CD4-positive, alpha-beta T cell treated with Interleukin-12 subunit alpha and Interleukin-12 subunit beta, for 1 hour (primary cell): ENCODE measurements at places on chromosomes 12 and 14.
A peak's percentile ranks its signal among the peaks of the same experiment; 100 is the strongest.

DNA sequence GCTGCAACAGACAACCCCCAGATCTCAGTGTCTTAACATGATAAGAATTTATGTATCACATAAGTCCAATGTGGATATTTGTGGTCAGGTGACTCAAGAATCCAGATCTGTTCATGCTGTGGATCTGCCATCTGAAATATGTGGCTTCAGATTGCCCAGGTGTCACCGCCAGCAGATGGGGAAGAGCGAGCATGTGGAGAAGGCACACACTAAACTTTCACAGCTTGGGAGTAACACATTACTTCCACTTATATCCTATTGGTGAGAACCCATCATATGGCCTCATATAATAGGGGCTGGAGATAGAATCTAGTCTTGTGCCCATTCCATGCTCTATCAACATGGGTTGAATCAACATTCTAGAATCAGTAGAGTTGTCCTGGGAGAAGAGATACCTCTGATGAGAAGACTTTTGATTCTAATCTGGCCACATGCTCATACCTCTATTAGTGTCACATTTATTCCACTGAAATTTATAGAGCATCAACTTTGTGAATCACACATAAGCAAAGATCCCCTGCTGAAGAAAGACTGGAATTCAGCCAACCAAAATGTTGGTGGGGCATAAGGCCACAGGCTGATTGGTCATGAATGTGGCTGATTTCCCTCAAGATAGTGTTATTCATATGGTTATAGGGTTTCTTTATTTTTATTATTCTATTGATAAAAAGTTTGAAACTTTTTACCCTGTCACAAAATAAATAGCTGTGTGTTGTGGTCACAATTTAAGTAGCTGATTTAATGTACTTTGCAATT lies 6.0 kb upstream of the CALCOCO1 start:
- DNase-seq: no peak

GRCh38 chr12:93808169-93808899 lies 131.2 kb downstream of the CRADD start:
- no peak for DNase-seq

GRCh38 chr12:78888568-78888967 lies 24.0 kb downstream of the SYT1 start:
- DNase-seq: no peak

GRCh38 chr12:31705621-31706020 lies 23.2 kb downstream of the AMN1 start:
- no peak for DNase-seq

GRCh38 chr14:22471545-22472121 lies 117.4 kb downstream of the DAD1 start:
- no peak for DNase-seq

DNA sequence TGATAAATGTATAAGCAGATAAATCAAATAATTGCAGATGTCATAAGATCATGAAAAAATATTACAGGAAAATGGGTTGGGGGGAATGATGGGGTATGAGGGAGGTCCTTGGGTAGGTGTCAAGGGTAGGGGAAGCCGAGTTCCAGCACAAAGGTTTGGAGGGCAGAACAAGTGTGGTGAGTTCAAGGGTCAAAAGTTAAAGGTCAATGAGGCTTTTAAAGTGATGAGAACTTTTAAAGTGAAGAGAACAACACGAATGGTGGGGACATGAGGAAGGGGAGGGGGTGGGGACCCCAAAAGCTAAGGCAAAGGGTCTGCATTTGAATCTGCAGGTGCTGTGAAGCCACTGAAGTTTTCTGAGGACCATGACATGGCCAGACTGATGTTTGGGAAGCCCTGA lies 200.6 kb upstream of the NOS1 start:
- DNase-seq: no peak

GRCh38 chr12:102080842-102081241 lies 19.1 kb upstream of the WASHC3 start:
- no peak for DNase-seq

- no peak for DNase-seq
Measured at GRCh38 chr12:76698966-76699365, 64.9 kb upstream of the ZDHHC17 start.

DNA sequence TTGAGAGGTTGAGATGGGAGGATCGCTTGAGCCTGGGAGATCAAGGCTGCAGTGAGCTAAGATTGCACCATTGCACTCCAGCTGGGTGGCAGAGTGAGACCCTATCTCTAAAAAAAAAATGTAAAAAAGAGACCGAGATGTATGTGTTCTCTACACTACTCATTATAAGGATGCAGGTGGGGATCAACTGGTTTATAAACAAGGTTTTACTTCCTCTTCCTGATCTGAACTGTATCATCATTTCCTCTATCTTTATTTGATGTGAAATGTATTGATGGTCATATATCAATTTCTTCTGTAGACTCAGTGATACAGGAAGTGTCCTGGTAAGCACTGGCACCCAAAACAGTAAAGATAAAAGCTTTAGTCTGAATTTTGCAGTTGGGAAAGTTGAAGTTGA lies 20.1 kb upstream of the USP44 start:
- no peak for DNase-seq

DNA sequence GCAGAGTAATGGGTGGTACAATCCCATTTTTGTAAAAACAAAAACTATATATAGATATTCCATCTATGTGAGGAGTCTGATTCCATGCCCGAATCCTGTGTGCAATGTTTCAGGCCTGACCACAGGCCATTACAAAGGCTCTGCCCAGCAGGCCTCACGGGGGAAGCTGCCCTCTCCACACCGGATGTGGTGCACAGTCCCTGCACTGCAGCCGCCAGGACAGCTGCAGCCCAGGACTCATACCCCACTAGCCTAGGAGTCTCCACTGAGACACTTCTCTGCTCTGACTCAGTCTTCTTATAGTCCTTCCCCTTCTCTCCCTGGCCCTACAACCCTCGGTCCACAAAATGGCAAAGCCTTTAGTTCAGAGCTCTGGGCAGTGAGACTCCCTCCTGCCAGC lies 190.4 kb downstream of the PPM1H start:
- no peak for DNase-seq

DNA sequence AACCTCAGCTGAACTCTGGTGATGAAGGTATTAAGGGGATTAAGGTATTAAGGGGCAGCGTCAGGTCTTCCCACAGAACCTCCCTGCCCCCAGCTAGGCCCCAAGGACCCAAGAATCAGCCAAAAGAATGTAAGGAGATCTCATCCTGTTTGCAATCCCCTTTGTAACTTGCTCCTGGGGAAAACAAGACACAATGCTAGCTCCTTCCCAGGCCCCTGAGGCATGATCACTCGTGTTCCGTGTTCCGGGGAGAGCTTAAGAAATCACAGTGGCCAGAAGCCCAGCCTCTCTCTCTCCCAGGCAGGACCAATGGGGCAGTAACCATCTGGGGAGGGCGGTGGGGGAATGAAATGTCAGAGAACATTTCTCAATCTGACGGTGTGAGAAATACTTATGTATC lies 33.2 kb downstream of the PIGH start:
- no peak for DNase-seq

GRCh38 chr12:24600551-24600950 lies 348.4 kb downstream of the BCAT1 start:
- DNase-seq: no peak

DNA sequence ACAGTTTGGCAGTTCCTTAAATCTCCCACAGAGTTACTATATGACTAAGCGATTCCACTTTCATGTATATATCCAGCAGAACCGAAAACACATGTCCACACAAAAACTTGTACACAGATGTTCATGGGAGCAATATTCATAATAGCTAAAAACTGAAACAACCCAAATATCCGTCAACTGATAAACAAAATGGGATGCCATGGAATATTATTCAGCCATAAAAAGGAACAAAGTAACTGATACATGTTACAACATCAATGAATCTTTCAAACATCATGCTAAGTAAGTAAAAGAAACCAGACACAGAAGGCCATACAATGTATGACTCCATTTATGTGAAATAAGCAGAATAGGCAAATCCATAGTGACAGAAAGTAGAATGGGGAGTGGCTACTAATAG lies 80.2 kb upstream of the GPHB5 start:
- no peak for DNase-seq

DNA sequence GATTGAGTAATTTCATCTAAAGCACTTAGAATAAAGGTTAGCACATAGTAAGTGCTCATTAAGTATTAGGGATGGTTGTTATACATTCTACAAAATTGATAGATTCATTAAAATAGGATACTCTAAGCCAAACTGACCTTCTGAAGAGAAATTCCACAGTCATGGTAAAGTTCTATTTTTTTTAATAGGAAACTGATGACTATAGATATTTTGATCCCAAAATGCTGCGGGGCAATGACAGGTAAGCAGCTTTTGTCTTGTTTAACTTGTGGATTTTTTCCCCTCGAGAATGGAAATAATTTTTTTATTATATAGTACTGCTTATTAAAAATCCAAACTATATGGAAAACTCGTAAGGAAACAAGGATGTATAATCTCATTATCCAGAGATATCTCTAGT lies 97.0 kb downstream of the SCFD1 start:
- no peak for DNase-seq

GRCh38 chr12:47993491-47993890 lies 10.8 kb downstream of the COL2A1 start:
- DNase-seq: no peak

DNA sequence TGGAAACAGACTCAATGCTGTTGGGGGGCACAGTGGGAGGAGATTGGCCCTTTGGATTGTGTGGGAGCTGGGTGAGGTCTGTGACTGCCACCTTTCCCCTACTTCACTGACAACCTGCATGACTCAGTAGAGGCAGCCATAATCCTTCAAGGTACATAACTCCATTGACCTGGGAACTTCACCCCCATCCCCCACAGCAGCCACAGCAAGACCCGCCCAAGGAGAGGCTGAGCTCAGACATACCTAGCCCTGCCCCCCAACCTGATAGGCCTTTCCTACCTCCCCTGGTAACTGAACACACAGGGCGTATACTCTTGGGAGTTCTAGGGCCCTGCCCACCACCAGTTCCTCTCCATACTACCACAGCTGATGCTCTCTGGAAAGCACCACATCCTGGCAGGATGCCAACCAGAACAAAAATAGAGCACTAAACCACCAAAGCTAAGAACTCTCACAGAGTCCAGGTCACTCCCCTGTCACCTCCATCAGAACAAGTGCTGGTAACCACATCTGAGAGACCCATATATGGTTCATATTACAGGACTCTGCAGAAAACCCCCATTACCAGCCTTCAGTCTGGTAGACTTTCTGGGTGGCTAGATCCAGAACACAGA lies 703.9 kb downstream of the FSCB start:
- DNase-seq: no peak

- DNase-seq: no peak
Measured at GRCh38 chr14:53979747-53980642, 23.4 kb upstream of the BMP4 start.

- DNase-seq: no peak
Measured at GRCh38 chr14:90726656-90727055, 89.6 kb downstream of the TTC7B start.

- DNase-seq: peak; percentile 82
Measured at GRCh38 chr12:110826592-110827200, 20.1 kb upstream of the CCDC63 start.

DNA sequence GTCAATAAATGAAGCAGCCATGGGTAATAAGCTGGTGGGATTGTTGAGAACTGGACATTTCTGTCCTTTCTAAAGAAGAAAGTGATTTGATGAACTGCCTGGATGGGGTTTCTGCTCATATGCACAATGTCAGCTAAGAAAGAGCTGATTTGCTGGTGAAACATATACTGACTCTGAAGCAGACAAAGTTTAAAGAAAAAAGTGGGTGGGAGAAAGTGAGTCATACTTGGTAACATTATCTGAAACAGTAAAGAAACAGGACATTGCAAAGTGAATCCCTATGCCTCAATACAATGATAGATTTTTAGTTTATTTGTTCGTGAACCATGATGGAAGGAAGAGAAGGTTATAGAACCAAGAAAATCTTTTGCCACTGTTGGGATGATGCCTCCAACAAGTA lies 95.6 kb upstream of the DNM1L start:
- DNase-seq: no peak

DNA sequence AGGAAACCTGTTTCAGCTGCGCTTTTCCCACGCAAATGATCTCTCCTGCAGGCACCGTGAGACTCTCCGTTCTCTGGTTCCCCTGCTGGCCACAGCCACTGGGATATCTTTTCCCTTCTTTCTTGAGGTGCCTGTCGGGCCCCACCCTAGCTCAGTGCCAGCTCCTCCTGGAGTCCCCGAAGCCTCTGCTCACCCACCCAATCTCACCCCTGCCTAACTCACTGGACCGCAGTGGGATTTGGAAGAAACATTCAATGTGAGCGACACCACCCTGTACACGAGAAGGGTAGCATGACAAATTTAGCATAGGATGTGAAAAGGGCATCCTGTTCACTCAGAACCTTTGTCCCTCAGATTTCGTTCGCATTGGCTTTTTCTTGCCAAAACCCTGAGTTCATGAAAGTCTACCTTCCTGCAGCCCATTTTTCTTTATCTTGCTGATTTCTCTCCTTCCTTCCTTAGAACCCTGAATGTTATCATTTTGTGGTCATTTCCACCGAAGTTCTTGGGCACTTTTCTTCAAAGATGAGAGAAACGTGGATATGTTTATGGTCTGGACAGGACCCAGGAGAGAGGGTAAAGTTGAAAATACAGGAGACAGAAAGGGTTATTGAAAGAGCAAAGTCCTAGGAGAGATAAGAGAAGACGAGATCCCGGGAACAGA lies 63.6 kb upstream of the ELK3 start:
- no peak for DNase-seq

DNA sequence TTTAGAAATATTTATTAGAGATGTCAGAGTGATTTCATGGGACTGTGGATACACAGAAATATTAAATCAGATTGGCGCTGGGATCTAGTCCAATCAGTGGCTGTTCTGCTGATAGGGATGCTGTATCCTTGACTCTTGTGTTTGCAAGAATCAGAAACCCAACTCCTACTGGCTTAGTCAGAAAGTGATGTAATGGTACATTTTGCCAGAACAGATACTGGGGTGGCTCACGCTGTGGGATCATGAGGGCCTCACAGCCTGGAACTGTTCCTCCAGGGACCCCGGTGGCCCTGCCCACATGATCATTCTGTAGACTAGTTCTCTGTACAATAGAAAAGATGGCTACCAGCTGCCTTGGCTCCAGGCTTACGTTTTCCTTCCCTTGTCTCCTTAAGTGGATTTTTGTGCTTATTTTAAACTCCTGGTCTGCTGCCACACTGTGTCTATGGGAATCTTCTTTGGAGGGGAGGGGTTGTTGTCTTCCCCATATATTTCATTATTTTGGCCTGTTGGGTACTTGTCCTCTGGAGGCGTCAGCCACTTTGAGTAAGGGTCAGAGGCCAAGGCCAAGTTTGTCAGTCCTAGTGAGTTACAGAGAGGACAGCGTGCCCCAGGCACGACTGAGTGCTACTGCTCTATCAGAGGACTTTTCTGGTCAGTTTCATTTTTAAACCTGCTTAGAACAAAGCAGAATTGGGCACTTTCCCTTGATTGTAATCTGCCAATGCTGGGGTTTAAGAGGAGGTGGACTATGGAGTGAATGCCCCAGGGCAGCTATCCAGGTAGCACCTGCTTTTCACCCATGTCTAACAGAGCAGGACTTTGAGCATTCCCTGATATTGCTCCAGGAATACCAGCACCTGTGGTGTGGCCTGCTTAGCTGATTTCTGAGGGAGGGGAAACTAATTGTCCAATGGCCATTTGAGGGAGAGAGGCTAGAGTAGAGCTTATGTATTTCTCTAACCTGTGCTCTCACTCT lies 164.3 kb downstream of the SLC5A8 start:
- no peak for DNase-seq

- DNase-seq: no peak
Measured at GRCh38 chr12:6839482-6840201, 1.1 kb upstream of the GNB3 start.
